ENCODE measurements at places on chromosomes 12 and 14.

DNA sequence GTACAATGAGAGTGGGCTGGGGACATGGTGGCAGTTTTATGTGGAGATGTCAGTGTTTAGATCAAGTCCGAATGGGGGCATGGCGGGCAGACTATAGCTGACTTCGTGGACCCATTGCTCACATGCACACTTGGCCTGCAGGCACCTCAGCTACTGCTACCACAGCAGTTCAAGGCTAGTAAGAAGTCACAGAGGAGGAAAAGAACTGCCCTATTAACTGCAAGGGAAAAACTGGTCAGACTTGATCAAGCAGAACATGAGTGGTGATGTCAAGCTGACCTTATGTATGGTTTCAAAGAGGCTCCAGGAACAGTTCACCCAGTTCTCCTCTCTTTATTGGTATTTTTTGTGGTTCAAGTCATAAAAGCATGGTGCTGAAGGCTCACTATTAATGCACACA, 30.2 kb upstream of the FRS2 start:
- no peak for DNase-seq

- DNase-seq, result no peak
Observed at GRCh38 chr12:58883576-58884334, 36.5 kb downstream of the LRIG3 start.

DNA sequence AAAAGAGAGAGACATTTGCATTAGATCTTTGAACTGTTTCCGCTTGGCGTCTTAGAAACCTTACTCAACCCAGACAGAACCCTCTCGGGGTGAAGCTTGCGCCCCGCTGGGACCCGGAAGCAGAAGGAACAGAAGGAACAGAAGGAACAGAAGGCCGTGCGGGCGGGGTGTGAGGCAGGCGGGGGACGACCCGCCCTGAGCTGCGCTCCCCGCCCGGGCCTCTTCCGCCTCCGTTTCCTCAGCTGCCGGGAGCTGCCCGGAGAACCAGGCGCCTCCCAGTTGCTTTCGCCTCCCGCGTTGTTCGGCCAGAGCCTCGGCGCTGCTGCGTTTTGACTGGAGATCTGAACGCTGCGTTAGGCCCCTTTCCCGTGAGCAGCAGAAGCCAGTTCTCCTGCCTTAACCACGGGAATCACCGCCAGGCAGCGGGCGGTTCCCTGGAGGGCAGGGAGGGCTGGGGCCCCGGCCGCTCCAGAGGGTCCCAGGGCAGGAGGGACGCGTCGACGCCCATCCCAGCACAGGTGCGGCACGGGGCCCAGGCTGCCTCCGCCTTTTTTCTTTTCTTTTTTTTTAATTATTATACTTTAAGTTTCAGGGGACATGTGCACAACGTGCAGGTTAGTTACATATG, 19.3 kb upstream of the MMP17 start:
- DNase-seq, result no peak

DNA sequence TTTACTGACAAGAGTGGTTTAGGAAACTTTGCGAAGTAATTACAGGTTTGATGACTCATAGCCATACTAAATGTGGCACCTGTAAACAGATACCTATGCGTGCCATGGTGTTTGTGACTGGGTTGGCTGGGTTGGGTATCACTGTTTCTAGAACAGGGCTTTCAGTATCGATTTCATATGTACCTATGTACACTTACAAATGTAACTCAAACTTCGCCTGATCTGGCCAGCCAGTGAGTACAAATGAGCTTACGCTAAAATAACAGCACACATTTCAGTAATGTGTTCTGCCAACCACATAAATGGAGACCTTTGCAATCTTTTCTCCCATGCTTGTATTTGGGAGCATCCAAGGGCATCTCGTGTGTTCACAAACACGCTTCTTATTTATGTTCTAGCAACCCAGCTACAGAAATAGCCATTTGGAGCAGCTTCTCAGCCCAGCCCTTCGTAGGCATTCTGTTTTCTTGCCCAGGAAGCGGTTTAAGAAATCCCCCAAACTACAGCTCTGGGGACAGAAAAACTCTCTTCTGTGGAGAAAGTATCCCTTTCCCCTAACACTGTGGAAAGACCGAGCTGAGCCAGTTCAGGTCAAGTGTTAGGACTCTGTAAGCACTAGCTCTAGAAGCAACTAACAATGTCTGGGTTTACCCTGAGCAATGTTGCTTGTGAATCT, 42.3 kb upstream of the MDM1 start:
- DNase-seq, result no peak

DNA sequence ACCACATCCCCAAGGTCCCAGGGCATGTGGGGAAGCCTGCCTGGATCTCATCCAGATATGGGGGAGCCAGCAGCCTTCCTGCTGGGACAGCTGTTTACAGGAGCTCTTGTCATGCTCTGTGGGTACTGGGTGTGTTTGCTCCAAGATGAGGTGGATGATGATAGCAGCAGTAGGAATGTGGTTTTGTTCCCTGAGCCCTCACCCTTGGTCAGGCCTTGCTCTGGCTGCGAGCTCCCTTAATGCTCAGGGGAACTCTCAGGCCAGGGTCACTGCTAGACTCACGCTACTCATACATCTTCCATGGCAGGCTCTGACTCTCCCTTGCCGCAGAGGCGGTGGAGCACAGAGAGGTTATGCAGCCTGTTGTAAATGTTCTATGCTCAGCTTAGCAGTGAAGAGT, 990.3 kb downstream of the AACS start:
- DNase-seq, result no peak

DNA sequence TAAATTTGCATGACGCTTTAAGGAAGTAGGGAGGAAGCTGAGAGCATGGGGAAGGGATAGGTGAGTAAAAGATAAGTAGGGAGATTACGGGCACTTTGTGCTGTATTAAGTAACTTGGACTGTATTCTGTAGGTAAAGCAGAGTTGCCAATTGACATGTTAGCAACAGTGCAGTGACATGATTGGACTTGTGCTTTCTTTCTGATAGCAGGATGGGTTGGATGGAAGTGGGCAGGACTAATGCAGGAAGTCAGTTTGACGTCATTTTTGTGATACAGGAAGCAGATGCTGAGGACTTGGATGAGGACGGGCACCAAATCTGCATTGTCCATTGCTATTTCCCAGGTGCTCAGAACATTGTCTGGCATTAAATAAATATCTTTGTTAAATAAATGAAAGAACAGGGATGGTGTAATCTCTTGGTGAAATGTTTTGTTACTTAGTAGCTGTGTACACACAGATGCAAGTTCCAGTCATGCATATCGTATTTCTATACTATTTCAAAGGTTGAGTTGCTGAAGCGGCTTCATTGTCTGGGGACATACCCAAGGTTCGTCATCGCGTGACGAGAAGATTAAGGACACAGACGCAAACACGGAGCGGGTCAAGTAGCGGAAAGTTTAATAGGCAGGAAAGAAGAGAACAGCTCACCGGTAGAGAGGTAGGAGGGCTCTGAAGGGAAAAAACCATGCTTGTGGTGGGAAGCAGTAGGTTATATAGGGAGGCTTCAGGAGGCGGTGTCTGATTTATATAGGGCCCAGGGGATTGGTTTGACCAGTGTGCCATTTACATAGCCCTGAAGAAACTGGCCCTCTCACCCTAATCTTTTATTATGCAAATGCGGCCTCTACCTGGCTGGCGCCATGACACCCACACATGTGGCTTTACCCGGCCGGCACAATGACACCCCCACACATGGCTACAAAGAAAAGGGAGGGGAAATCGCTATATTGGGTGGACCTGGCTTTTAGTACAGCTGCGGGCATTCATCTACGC, 30.7 kb downstream of the GUCY2C start:
- no peak for DNase-seq

DNA sequence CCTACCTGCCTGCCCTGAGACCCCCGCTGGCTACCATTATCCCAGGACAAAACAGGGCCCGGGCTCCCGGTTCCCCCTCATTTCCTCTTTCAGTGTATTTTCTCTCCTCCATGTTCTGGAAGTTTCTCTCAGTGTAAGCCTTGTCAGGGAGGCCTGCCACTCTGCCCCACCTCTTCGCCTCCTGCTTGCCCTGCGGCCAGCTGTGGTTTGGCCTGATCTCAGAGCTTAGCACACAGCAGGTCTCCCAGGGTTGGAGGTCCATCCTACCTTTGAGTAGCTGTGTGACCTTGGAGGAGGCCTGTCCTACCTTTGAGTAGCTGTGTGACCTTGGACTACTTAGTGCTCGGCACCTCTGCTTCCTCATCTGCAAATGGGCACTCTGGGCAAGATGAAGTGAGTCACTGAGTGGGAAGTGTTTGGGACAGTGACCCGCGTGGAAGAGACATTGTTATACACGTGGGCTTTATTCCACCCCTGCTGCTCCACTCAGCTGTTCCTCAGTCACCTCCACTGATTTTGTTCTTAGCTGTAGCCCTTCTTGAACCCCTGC, 212.7 kb downstream of the ZFP36L1 start:
- no peak for DNase-seq

DNA sequence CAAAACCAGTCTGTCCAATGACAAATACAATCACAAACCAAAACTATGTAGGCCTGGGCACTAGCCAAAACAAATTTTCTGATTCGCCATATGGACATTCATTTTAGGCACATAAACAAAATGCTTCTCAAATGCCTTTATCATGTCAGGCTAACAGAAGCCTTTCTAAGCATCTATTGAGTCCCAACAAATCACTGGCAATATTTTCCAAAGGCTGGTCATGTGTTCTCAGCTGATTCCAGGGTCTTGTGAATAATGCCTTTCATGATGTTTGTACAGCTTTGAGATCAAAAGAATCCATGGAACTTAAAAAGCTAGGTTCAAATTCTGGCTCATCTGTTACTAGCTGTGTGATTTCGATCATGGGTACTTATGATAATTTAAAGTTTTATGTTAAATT, 16.1 kb downstream of the FSCB start:
- DNase-seq, result no peak

GRCh38 chr14:60753264-60754119, 18.9 kb downstream of the MNAT1 start:
- no peak for DNase-seq

DNA sequence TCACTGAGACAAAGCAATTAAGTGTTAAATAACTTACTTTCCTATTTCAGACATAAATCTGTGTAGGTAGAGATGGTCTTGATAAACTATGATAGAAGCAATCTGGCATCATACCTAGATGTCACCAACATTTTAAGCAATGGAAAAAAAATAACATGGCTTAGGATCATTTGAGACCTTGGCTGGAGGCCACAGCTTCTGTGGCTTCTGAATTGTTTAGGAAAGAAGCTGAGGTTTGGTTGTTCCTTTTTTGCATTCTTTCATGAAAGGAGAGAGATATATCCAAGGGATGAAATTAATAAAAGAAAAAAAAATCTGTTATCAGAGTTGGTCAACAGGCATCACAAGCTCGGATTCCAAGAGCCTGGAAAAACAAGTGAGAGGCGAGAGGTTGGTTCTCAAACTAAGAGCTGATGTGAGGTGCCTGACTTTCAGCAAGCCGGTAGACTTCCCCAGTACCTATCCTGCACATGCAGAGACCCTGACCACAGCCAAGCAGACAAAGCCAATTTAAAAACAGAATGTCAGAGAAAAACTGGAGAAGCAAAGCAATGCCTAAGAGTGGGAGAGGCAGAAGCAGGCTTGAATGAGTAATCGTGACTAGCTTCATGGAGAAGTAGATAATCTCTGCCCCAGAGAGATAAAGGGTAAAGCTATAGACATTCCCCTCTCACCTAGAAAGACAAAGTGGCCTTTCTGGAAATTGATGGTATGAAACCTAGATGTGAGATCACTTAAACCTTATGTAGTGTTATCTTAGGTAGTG, 43.4 kb upstream of the ST8SIA1 start:
- no peak for DNase-seq

DNA sequence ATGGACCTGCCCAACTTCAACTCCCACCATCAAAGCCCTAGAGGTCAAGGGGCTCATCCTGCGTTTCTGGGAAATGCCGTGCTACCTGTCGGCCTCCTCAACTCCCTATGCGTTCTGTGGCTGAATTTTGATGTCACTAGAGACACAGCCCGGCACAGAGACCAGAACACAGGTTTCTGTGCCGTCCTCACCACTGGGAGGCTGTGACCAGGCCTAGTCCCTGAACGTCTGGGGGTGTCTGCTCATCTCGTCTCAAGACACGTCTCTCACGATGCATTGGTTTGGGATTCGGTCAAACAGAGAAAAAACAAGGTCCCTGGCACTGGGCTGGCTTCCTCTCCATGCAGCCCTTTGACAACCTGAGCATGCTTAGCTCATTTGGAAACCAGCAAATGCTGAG, 33.5 kb downstream of the SLC15A4 start:
- no peak for DNase-seq

- no peak for DNase-seq
Observed at GRCh38 chr14:32329146-32329545, at the start of gene AKAP6. Gene AKAP6 (plus strand): TSS chr14:32329298. CDS start chr14:32433494, 104,196 bp downstream.

DNA sequence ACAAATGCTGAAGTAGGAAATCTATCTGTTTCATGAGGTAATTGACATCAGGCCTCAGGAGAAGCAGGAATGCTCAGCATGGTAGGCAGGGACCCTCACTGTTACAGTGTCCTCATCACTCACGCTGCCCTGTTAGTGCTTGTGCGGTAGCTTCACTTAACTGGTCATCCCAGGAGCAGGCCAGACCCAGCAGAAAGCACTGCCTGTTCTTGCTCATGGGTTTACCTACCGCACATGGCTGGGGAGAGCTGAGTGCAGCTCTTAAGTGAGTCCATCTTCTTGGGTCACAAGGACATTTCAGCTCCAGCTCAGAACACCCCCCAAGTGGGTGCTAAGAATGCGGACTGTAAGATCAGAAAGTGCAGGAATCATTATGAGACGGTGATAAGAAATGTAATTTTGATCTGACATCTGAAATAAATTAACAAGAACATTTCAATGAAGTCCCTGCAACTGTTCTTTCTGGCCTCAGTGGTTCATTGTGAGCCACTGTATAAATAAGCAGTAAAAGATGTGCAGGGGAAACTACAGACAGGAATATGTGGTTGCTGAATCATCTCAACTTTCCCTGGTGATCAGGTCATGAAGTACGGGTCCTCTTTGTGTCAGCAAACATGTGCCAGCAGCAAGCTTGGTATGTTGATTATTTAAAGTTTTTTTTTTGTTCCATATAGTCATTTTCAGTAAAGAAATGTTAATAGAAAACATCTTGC, 757.7 kb upstream of the TMEM132C start:
- no peak for DNase-seq

- DNase-seq, result no peak
Observed at GRCh38 chr12:14982991-14983390, 10.1 kb downstream of the PDE6H start.

DNA sequence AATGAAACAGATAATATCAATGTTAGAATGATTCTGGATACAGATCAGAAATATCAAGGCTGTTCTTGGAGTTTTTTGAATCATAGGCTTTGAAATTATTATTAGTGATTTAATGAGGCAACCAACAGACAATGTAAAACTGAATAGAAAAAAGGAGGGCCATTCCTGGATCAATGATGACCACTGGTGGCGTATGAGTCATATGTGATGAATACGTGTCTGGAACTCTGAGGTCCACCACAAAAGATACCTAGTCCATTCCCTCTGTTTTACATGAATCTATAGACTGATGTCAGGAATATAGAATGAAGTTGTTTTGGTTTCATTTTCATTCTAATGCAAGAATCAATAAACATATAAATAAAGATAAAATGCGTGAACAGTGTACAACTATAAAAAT, 78.3 kb upstream of the RTL1 start:
- no peak for DNase-seq

GRCh38 chr14:86038387-86039042, 508.6 kb downstream of the FLRT2 start:
- DNase-seq, result peak; percentile 50
